Pons (tissue), 1 donor: ENCODE measurements at places on chromosomes 3 and 15.

- DNase-seq: no peak
Measured at GRCh38 chr3:32401126-32401525, 9.5 kb downstream of the CMTM7 start.

- DNase-seq: peak; percentile 82
Measured at GRCh38 chr3:190017521-190018288, 103.0 kb downstream of the P3H2 start.

- DNase-seq: no peak
Measured at GRCh38 chr3:131485119-131485518, 17.7 kb downstream of the MRPL3 start.

DNA sequence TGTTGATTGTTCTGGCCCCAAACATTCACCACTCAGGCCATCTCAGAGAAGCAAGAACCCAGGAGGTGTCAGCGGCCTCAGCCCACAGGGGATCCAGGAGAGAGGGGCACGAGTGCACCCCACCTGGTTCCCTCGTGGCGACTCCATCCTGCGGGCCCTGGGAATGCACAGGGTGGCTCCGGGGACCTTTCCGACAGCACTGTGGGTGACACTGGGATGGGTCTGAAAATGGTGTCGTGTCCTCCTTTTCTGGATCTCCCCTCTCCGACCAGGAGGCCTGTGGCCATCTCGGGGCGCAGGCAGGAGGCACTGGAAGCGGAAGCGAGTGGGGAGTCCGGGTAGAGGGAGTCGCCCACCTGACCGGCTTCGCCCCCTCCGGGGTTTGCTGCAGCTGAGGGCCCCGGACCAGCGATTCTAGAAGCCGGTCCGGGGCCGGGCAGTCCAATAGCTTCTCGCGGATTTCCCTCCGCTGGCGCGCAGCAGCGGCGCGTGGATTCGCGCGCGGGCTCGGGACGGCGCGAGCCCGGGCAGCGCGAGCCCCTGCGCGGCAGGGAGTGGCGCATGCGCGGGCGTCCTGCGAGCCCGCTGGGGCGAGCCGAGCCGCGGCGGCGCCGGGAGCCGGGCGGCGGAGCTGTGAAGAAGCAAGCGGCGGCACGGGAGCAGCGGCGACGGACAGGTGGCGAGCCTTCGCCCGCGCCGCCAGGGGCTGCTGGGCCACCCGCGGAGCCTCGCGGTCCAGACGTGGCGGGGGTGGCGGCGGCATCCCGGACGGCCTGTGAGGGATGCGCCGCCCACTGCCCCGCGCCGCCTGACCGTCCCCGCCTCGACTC is at the start of gene DOCK3:
Gene DOCK3 (plus strand): TSS at position 579 of the 830 bp plus-strand sequence. CDS start 337 bp downstream, outside the sequence.
- no peak for DNase-seq
